ENCODE measurements at places on chromosomes 7 and 10.

- DNase-seq = peak; percentile 70
These were observed at the start of gene TSC22D4 for GRCh38 chr7:100478958-100479660. TSS of gene TSC22D4 (minus strand) at chr7:100479214. CDS start at chr7:100478038, 1,176 bp downstream.

GRCh38 chr10:22308390-22308789 lies 7.8 kb upstream of the COMMD3 start:
- no peak for DNase-seq

DNA sequence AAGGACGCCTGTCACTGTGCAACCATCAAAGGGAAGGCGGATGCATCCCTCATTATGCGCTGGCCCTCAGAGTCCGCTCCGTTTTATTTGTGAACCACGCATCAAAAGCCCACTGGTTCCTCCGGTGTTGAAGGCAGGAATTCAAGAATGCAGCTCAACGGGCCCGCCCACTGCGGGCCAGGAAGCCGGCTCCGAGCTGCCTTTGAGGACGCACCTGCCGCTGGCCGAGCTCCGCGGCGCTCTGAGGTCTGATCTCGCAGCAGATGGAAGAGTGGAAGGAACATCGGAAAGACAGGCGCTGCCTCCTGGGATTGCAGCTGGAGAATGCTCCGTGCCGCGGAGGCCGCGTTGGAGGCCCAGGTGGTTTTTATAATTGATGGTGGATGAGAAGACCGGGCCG lies 56.9 kb upstream of the ADGRA1 start:
- DNase-seq = no peak

DNA sequence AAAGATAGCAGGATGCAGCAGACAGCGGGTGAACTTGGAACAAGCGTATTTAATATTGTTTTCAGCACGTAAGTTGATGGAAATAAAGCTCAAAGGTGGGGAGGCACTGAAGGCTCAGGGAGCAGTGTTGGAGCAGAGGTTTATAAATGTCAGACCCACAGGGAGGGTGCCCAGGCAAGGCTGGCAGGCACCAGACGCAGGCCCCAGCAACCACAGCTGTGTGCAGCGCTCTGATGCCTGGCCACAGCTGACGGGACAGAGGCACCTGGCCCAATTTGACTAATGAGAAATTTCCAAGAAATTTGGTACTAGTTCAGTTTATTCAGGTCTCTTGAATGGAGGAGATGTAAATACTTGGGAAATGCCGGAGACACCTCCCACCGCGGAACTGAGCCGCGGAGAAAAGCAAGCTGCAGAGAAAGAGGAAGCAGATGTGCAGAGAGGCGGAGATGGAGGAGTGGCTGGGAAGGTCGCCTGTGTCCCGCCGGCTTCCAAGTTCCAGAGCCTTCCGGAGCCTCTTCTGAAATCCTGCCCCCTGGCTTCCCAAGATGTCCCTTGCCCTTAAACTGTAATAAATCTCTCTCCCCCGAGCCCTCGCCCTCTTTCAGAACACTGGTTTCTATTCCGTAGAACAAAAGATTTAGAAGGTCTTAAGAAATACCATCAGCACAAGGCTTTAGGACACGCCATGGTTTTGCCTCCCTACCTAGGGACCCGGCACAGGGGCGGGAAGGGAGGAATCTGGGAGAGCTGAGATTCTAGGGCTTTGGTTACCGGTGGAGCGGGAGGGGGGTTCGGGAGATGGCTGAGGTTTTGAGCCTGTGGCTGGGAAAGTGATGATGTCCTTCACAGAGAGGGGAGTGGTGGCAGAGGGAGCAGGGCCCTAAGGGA lies 38.4 kb upstream of the PLXNA4 start:
- DNase-seq = no peak

DNA sequence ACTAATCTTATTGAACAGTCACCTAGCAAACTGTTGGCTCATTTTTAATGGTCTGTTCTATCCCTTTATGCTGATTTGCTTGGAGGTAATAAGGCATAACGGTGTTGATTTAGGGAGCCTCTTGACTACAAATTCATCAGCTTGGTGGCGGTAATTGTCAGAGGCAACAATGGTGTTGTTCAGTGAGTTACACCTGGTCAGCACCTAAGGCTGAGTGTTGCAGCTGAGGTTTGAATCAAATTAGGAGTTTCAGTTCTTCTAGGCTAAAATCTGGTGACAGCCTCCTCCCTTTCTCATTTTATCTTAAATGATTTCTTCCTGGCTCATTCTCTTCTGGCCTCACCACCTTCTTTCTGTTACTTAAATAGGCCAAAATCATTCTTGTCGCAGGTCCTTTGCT lies 42.3 kb upstream of the SP8 start:
- DNase-seq = no peak

GRCh38 chr7:160958-161725 lies 31.2 kb upstream of the FAM20C start:
- no peak for DNase-seq

DNA sequence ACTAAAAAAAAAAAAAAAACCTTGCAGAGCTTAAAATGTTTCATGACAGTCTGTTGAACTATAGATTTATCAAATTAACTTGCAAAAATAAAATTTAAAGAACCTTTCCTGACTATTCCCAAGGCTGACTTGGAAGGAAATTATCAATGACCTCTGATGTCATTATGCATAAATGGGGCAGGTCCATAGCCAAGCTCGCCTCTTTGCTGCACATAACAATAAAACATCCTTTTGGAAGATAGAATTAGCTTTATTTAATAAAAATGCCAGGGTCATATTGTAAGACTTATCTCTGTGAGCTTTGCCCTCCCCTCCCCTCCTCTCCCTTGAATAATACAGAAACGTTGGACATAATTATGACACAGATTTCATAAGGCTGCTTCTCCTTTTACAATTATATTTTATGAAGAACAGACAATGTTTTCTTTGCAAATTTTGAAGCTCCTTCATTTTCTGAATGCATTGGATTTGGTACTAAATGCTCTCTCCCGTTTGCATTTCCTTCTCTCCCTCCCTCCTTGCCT lies 444.8 kb downstream of the AUTS2 start:
- no peak for DNase-seq

DNA sequence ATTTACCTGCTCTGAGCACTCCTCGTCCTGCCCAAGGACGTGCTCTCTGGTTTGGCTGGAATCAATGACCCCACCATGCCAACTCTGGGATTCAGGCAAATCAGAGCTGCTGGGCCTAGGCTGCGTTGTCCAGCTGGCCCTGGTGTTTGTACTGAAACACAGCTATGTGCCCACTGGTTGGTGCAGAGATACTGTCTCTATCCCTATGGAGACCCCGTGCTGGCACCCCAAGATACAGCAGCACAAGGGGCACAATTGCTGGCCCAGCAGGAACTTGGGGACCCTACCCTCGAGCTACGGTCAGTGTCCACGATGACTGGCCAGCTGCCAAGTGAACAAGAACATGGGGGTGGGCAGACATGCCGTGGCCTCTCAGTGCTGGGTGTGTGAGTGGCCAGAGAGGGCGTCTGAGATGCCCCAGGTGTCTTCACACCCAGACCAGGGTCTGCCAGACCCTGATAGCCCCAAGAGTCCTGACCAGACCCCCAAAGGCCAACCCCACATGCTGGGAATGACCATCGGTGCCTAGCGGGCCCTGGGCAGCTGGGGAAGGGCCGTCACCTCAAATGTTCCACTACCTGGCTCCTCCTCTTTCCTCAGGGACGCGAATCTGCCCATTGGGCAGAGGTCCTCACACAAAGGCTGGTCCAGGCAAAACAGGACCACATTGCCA lies 79.3 kb upstream of the ZNF479 start:
- DNase-seq = no peak

DNA sequence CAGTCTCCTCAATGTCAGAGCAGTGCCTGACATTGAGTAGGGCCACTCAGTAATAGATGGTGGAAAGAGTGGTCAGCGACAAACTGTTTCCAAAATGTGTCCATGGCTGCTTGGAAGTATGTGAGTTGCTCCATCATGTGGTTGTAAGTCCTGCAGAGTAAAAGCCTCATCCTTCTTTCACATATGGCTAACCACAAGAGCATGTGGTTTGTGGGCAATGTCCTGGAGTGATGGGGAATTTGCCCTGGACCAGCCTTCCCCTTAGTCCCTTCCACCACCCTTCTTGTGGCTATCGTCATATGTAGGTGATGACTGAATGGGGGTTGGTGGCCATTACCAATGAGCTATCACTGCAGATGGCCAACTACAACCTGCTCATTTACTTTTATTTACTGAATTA lies 33.0 kb upstream of the PLXNA4 start:
- DNase-seq = no peak

GRCh38 chr10:125038637-125039036 lies 96.7 kb downstream of the ZRANB1 start:
- DNase-seq = no peak

DNA sequence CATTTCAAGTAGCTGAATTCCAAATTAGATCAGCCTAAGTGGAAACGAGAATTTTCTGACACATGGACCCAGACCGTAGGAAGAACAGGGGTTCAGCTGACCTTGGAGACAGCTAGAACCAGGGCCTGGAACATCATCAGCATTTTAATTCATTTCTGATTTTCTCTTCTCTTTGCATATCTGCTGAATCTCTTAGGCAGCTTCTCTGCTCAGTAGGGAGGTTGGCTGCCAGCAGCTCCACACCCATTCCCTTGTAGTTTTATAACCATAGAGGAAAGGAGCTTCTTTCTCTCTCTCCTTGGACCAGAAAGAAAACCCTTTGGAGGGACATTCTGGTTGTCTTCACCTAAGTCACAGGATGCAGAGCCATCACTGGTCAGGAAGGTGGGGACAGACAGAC lies 36.0 kb downstream of the LMTK2 start:
- no peak for DNase-seq

- no peak for DNase-seq
These were observed 10.9 kb upstream of the HERC4 start for GRCh38 chr10:68086011-68086410.

- no peak for DNase-seq
These were observed 420.4 kb downstream of the SDK1 start for GRCh38 chr7:3721422-3721821.

DNA sequence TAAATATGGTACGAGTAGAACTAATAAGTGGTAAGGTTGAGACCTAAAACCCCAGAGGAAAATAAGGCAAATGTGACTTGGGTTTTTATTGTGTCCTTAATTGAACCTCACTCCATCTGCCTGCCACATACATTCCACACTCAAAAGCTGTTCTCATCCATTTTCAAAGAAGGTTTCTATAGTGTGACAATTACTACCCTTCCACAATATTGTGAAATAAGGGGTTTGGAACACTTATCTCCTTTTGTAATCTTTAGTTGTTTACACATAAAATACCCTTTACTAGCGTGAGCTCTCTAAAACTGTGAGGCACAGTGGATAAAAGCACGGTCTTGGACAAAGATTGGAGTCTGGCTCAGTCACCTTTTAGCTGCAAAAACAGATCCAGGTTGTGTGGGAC lies 166.6 kb downstream of the THSD7A start:
- no peak for DNase-seq

DNA sequence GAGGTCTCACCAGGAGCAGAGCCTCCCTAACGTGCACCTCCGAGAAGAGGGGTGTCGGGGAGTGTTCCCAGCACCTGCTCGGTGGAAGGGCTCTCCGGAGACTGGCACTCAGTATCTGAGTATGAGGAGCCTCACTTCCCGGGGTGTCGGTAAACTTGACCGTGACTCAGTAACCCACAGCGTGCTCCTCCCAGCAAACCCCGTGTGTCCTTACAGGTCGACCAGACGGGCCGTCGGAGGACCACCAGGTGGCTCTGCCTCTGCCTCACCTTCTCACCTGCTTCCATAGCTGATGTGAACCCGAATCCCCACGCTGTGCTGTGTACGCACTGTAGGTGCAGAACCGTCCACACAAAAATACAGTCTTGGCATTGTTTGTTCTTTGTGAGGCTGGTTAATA lies 29.0 kb upstream of the KNDC1 start:
- no peak for DNase-seq

DNA sequence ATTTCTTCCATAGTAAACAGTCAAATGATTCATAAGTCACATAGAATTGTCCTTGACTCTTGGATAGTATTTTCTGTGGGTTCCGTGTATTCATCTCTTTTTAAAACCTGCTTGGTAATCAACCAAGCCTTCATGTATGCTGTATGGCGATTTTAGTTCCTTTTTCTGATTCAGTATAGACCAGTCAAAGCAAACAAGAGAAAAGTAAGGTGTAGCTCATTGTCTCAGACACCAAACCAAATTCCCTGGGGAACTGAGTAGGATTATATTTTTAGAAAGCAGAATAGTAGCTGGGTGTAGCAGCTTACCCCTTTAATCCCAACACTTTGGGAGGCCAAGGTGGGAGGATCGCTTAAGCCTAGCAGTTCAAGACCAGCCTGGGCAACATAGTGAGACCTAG lies 240.5 kb downstream of the BBS9 start:
- DNase-seq = no peak

- no peak for DNase-seq
These were observed 48.8 kb downstream of the COL26A1 start for GRCh38 chr7:101411508-101411874.

DNA sequence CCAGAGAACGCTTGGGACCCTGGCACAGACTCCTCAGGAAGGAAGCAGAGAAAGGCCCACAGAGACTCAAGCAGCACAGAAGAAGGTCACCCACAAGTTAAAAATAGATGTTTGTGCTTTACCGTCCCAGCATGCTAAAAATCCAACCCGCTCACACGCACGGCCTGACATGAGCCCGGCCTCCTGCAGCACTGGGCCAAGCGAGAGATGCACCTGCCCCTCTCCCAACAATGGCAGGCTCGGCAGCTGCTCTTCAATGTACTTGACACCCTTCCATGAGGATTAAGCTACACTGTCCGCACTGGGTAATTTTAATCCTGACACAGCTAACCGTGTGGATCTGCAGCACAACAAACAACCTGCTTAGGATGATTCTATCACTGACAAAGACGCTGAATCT lies 9.3 kb downstream of the DIP2C start:
- no peak for DNase-seq

GRCh38 chr10:131757285-131758058 lies 143.3 kb upstream of the PPP2R2D start:
- no peak for DNase-seq

DNA sequence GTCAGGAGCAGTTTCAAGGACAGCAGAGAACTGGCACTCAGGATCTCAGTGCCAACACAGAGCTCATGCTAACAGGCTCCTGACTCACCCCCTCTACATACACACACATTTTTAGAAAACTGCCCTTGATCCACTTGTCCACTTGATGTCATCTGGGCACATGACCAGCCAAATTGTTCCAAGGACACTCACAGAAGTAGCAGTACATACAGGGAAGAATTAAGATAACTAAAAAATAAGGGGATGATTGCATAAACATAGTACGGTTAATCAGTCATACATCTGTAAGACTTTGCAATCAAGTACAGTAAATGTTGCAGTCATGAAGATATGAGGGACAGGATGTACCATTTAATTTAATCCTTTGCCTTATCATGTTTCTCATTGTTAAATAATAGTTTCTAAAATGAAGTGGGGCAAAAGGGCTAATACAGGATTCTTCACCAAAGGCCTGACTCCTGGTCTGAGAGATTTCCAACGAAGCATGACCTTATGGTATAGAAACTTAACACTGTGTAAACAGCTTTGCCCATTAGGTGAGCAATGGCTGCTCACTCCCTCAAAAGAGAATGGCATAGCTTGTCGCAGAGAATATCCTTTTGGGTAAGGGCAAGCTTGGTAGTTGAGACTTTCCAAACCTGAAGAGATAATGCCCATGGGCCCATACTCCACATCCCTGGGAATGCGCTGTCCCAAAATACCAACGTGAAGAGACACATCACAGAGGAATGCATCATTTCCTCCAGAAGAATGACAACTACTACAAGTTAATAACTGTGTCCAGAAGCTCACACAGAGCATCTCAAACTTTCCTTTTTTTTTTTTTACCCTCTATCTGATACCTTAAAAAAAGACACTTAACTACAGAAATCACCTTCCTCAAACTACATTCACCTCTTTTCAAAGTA lies 94.1 kb downstream of the ARMH3 start:
- no peak for DNase-seq

All from stimulated activated CD8-positive, alpha-beta memory T cell treated with anti-CD3 and anti-CD28 coated beads, Interleukin-2, amount 100 ng/mL, for 1 hour (primary cell).